SJSA1 (cell line): ENCODE measurements at places on chromosomes 13 and 19. TPM values are rescaled to one million over a fixed set of nuclear protein-coding genes. Genes with fewer than 3 reads are reported as not detected.

NRTN gene
- 17.6 and 32.9 TPM in 2 replicates for total RNA-seq

DNA sequence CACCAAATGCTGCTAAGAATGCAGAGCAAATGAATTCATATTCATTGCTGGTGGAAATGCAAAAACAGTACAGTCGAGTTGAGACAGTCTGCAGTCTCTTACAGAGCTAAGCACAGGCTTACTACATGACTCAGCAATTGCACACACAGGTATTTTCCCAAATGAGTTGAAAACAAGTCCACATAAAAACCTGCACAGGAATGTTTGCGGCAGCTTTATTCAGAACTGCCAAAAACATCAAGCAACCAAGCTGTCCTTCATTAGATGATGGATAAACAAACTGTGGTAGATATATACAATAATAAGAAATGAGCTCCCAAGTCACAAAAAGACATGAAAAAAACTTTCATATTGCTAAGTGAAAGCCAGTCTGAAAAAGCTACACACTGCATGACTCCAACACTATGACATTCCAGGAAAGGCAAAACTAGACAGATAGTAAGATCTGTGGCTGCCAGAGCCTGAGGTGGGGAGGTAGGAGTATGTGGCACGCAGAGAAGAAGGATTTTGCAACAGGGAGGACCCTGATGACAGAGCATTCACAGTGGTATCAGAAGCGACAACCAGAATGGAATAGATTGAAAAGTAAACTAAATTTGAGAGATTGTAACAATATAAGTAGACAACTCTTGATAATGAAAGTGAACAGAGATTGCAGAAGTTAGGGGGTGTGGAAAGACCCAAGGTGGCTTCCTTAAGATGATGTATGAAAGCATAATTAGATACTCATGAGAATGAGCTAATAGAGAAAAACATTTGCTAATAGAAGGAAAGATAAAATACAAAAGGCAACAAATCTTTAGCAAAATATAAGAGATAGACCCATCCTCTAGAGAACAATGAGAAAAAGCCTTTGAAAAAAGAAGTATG is 52.7 kb downstream of the TSC22D1 start:
- no peaks in the 10 kb centered on the region for H3K27me3 ChIP-seq
- DNase-seq, result peak; percentile 42
- H3K36me3 ChIP-seq, result no peaks in the 10 kb centered on the region
- H3K4me1 ChIP-seq, result peaks cover 21% of the 10 kb centered on the region
- peak overlapping the region; percentile 53 for H3K27ac ChIP-seq

DNA sequence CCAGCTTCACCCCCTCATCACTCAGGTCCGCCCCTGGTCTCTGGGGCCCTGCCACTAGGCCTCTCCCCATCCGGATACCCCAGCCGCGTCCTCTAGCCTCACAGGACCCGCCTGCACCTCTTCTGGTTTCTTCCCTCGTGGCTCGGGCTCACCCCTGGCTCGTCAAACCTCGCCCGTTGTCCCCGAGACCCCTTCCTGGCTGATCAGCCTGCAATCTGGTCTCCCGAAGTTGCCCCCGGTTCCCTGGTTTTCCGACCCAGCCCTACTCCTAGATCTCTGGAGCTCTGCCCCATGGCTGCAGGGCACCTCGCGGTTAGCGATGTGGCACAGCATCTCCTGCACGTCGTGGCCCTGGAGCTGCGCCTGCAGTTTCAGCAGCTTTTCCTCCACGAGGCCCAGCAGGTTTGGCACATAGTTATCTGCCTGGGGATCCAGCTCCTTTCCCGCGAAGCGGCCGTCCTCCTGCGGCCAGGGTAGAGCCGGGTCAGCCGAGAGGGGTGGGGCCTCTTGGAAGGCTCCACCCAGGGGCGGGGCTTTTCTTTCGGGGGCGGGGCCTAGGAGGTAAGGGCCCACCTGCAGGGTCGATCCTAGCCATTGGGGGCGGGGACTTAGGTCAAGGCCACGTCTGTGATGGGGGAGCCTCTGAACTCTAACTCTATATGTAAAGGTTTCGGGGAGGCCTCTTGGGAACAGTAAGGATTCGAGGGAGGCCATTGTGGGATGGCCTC is 2.4 kb upstream of the RGL3 start:
- peaks cover 51% of the 10 kb centered on the region for H3K27me3 ChIP-seq
- H3K27ac ChIP-seq, result no peak overlapping the region
- H3K4me3 ChIP-seq, result no peak overlapping the region
- DNase-seq, result no peak

GRCh38 chr19:46927106-46927505 is 66.3 kb downstream of the ARHGAP35 start:
- no peak overlapping the region for H3K4me3 ChIP-seq
- peaks cover 38% of the 10 kb centered on the region for H3K4me1 ChIP-seq
- DNase-seq, result no peak
- no peaks in the 10 kb centered on the region for H3K27me3 ChIP-seq

- peak; percentile 75 for DNase-seq
- peak overlapping the region; percentile 66 for H3K27ac ChIP-seq
- peaks cover 58% of the 10 kb centered on the region for H3K4me1 ChIP-seq
- peaks cover 14% of the 10 kb centered on the region for H3K36me3 ChIP-seq
- no peaks in the 10 kb centered on the region for H3K27me3 ChIP-seq
Observed at GRCh38 chr19:46878613-46879375, 18.0 kb downstream of the ARHGAP35 start.

- no peak for DNase-seq
- H3K27ac ChIP-seq, result no peak overlapping the region
- H3K4me1 ChIP-seq, result no peaks in the 10 kb centered on the region
- no peaks in the 10 kb centered on the region for H3K36me3 ChIP-seq
- no peak overlapping the region for H3K4me3 ChIP-seq
Observed at GRCh38 chr13:107025991-107026390, 458.1 kb upstream of the ARGLU1 start.

- H3K4me3 ChIP-seq, result no peak overlapping the region
- no peak for DNase-seq
- H3K4me1 ChIP-seq, result peaks cover 40% of the 10 kb centered on the region
- no peaks in the 10 kb centered on the region for H3K36me3 ChIP-seq
- H3K27me3 ChIP-seq, result no peaks in the 10 kb centered on the region
- no peak overlapping the region for H3K27ac ChIP-seq
Observed at GRCh38 chr19:45440873-45441654, 17.3 kb upstream of the ERCC1 start.
